Mesothelial cell of epicardium (in vitro differentiated cells): ENCODE measurements at places on chromosomes 1 and 21. TPM values are rescaled to one million over a fixed set of nuclear protein-coding genes. Genes with fewer than 3 reads are reported as not detected.

- H3K36me3 ChIP-seq: no peaks in the 10 kb centered on the region
- no peak overlapping the region for H3K4me3 ChIP-seq
- peaks cover 7% of the 10 kb centered on the region for H3K4me1 ChIP-seq
These were observed 512.3 kb upstream of the PLXNA2 start for GRCh38 chr1:208756339-208756981.

DNA sequence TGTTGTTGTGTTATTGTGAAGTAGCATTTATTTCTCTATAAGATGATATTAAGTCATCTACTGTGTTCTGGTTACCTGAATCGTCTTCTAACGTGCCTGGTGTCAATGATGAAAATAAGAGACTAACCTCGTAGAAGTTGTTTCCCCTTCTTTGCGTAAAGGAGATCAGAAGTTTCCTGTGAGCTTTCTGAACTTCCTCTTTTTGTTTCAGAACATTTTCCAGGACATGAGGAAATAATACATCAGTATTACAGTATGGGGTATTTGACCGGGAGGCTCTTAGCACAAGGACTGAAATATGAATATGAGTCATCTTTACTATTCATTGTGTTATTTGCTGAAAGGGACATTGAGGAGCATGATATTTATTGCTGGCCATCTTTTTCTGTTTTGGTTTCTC lies 1.3 kb downstream of the ST6GALNAC3 start:
- peak overlapping the region; percentile 90 for H3K4me3 ChIP-seq
- H3K4me1 ChIP-seq: peaks cover 53% of the 10 kb centered on the region
- no peaks in the 10 kb centered on the region for H3K27me3 ChIP-seq
- H3K36me3 ChIP-seq: no peaks in the 10 kb centered on the region
- DNase-seq: no peak

DNA sequence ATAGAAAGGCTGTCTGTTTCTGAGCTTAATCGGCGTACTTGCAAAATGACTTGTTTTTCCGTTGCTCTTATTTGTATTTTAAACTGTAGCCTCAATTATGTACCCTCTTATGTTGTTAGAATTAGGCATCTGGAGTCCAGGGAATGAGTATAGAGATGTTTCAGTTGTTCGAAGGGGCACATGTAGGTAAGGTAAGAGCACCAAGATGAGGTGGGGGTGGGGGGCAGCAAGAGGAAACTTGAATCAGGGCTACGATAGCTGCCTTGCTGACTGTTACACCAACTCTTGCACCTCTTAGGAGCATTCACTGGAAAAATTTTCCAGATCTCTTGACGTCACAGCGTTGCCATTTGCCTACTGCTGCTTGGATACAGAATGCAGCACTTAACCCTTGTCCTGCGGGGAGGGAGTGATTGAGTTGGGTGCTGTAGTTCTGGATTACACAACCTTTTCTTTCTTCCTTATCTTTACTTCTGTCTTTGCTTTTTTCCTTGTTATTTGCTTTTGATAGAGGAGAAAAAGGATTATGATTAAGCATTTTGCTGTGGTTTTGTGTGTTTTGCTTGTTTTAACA lies 3.2 kb downstream of the ATP1B1 start:
- DNase-seq: no peak
- peak overlapping the region; percentile 84 for H3K4me3 ChIP-seq
- peaks cover 12% of the 10 kb centered on the region for H3K36me3 ChIP-seq
- H3K27ac ChIP-seq: peak overlapping the region; percentile 86
- H3K27me3 ChIP-seq: no peaks in the 10 kb centered on the region
- H3K4me1 ChIP-seq: peaks cover 68% of the 10 kb centered on the region

DNA sequence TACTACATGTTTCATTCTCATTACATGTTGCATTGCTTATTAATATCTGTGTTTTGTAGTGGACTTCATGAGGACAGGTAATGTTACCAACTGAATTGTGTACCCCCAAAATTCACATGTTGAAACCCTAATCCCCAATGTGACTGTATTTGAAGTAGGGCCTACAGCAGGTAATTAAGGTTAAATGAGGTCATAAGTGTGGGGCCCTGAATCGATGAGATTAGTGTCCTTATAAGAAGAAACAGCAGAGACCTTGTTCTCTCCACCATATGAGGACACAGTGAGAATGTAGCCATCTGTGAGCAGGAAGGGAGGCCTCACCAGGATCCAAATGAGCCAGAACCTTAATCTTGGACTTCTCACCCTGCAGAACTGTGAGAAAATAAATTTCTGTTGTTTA lies 15.0 kb upstream of the IFNAR1 start:
- DNase-seq: no peak
- H3K27ac ChIP-seq: no peak overlapping the region

DNA sequence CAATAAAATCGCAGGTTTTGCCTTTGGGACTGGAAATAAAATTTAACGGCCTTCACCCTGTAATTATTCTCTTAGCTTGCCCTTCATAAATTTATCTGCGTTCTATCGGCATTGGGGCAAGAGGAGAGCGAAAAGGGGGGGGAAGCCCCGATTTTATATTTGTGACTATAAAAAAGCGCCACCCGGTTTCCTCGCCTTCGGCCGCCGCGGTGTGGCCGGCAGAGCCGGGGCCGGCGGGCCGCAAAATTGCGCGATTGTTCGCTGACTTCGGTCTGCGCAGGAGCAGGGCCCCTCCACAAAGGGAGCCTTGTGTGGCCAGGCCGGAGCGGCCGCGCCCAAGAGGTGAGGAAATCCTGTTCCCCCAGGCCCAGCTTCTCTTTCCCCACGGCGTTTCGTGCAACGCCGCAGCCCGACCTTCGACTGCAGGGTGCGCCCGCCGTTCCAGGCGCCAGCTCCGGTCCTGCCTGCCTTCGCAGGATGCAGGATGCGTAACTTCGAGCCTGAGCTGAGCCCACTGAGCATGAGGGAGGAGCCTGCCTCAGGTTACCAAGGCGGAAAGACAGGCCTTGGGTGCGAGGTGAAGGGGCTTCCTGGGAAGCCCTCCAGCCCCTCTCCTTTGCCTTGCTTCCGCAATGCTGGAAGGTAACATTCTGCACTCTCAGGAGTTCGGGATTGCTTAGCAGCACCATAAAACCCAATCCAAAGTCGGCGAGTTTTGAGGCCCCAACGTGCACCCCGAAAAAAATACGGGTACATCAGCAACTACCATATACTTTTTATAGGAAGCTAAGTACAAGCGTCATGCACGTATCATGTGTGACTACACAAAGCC lies 4.9 kb upstream of the TBX15 start:
- H3K4me1 ChIP-seq: peaks cover 14% of the 10 kb centered on the region
- no peak for DNase-seq
- H3K27me3 ChIP-seq: peaks cover 99% of the 10 kb centered on the region
- peaks cover 2% of the 10 kb centered on the region for H3K36me3 ChIP-seq
- no peak overlapping the region for H3K4me3 ChIP-seq
- H3K27ac ChIP-seq: no peak overlapping the region

DNA sequence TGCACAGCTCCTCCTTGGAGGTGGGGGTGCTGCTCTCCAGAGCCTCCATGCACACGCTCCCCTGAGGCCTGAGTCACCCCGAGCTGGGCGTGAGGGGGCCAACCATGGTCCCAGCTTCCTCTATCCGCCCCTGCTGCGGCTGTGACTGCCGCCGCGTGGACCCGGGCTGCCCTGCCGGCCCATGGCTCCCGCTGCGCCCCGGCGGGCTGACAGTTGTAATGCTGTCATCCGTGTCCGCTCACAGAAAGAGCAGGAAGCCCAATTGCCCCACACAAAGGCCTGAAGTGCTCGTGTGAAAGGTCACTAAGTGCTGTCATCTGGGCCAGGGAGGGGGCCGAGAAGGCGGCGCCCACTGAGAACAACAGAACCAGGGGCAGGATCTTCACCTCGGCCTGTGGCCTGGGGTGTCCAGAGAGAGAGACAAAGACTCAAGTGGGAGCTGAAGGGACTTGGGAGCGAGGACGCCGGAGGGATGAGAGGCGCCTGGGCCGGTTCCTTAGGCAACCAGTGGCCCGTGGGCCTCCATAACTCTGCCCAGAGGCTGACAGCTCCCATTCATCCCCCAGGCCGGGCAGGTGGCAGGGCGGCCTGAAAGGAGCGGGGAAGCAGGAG lies 31.5 kb downstream of the OLIG1 start:
- H3K4me1 ChIP-seq: no peaks in the 10 kb centered on the region
- H3K4me3 ChIP-seq: no peak overlapping the region
- DNase-seq: no peak
- H3K27ac ChIP-seq: no peak overlapping the region
- H3K27me3 ChIP-seq: peaks cover 38% of the 10 kb centered on the region

GRCh38 chr1:42385283-42385682 lies 4.7 kb downstream of the RIMKLA start:
- H3K27me3 ChIP-seq: peaks cover 46% of the 10 kb centered on the region
- no peak overlapping the region for H3K4me3 ChIP-seq
- no peaks in the 10 kb centered on the region for H3K36me3 ChIP-seq
- H3K27ac ChIP-seq: no peak overlapping the region
- DNase-seq: no peak
- H3K4me1 ChIP-seq: no peaks in the 10 kb centered on the region

DNA sequence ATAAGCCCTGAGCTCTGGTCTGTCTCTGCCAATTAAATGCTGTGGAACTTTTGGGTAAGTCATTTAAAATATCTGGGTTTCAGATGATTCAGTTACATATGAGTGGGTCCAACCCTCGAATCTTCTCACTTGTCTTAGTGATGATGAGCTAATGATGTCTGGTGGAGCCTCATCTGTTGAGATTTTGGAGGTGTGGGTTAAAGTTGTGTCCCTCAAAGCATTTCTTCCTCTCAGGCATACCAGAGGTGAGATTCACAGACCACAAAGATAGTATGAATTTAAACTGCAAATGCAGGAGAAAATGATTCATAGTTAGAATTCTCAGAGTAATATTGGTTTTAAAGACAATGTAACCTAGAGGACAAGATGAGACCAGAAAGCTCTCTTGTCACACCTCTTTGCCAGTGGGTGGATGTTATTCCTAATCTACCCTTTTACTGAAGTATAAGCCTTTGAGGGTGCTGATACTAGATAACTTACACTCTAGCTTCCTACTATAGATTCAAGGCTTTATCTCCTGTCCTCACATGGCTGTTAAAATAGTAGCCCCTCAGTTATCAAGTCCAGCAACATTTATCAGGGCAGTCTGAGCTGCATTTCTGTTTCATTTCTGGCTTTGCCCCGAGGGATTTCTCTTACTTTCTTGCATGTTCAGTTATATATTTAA lies 90.7 kb downstream of the MT1HL1 start:
- H3K36me3 ChIP-seq: peaks cover 34% of the 10 kb centered on the region
- H3K27ac ChIP-seq: no peak overlapping the region
- no peak for DNase-seq
- H3K27me3 ChIP-seq: no peaks in the 10 kb centered on the region
- peaks cover 6% of the 10 kb centered on the region for H3K4me1 ChIP-seq

- H3K36me3 ChIP-seq: no peaks in the 10 kb centered on the region
- H3K27me3 ChIP-seq: no peaks in the 10 kb centered on the region
These were observed 327 bp downstream of the LRRC40 start for GRCh38 chr1:70205071-70205433.

- no peak overlapping the region for H3K27ac ChIP-seq
- H3K4me3 ChIP-seq: no peak overlapping the region
- no peak for DNase-seq
These were observed 33.2 kb upstream of the SERBP1 start for GRCh38 chr1:67463298-67463955.

DNA sequence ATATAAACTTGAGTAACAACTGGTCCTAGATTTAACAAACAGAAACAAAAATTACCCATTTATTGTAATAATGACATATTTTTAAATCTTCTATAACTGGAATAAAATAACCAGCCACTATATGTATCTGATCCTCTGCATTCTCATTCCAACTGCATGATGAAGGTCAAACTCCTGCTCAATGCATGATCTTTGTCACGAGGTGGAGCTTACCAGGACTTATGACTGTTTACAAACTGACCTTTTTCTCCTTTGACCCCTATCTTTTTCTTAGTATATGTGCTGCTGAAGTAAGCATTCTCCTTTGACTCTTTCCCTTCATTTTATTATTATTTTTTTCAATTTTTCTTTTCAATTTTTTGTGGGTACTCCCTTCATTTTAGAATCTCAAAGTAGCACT lies 252.2 kb downstream of the PDE4B start:
- H3K4me1 ChIP-seq: peaks cover 2% of the 10 kb centered on the region
- no peak overlapping the region for H3K27ac ChIP-seq
- H3K4me3 ChIP-seq: no peak overlapping the region
- H3K36me3 ChIP-seq: no peaks in the 10 kb centered on the region

Gene PLA2G2D
- not detected in 3 replicates for total RNA-seq

Gene NID1
- 42.4 to 45.5 TPM (median 45.0 TPM) in 3 replicates for total RNA-seq
